ENCODE measurements at places on chromosomes 7 and 10.

GRCh38 chr7:86949052-86949778 lies 110.2 kb downstream of the ELAPOR2 start:
- DNase-seq = no peak

DNA sequence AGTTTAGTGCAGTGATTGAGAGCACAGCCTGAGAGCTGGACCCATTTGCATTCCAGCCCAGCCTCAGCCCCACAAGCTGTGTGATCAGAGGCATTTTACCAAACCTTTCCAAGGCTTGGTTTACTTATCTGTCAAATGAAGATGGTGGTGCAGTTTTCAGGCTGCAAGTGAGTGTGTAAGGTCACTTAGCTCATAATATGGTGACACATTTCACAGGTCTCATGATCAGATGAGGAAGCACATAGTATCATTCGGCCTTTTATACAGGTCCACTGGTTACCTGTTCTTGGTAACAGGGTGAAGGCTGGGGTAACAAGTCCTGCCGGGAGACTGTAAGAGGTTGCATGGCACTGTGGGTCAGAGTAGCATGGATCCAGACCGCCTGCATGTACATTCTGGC lies 371.7 kb downstream of the LRMDA start:
- DNase-seq = no peak

GRCh38 chr10:107619139-107619538 lies 454.6 kb upstream of the SORCS1 start:
- no peak for DNase-seq

DNA sequence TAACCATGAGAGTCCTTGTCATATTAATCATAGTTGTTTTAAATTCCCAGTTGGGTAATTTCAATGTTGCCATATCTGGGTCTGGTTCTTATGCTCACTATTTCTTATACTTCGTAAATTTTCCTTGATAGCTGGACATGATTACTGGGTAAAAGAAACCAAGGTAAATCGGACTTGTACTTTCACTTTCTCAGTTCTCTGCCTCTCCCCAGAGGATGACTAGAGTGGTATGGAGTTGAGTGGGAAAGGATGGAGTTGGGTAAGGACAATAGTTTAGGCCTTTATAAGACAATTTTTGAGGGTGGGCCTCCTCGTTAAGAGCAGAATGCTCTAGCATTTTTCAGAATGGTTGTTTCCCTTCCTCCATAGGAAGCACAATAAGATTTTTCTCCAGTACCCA lies 106.1 kb downstream of the CRPPA start:
- DNase-seq = no peak

DNA sequence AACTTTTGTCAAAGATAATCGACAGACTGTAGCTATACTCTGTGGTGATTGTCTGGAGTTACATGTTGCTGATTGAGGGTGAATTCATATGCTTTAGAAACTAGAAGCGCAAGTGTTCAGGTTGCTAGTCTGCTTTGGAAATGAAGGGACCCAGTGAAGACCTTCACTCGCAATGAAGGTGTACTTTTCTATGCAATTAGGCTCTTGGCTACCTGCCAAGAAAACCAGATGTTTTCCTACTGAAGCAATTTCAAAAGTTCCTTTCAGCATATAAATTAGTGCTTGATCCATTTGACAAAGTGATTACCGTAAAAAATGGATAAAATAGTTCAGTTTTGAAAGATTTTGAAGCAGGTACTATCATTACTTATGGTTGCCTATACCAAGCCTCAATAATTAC lies 10.0 kb upstream of the STK31 start:
- no peak for DNase-seq

DNA sequence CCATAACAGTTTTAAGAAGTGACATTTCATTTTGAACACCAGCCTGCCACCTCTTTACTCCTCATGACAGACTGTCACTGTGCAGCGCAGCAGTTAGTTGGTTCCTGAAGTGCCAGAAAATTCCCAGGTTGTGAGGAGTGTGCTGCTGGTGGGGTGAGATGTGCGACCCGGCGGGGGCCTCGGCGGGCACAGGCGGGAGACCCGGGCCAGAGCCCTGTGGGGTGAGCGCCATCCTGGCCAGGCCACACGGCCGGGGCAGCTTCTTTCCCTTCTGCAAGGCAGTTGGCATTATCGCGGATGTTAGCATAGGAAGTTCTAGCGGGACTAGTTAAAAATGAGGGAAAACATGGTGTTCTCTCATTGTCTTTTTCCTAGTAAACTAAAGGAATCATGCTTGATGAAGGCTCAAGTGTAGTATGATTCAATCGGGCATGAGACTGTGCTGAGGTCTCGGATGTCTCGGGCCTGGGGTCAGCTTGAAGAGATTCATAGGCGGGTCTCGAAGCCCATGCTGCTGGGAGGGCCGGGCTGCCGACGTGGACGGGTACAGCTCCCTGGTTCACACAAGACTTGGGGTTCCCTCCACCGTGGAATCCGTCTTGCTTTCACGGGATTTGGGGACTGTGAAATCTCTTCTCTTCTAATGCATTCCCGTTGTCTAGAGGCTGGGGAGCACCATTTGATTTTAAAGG lies 56.1 kb downstream of the MGMT start:
- DNase-seq = no peak

GRCh38 chr10:34815185-34816084 lies at the start of gene PARD3:
PARD3 (minus strand) TSS chr10:34815296; CDS start chr10:34814995, 301 bp downstream.
- no peak for DNase-seq
